ENCODE measurements at places on chromosomes 2 and 18.
A peak's percentile ranks its signal among the peaks of the same experiment; 100 is the strongest.

GRCh38 chr18:51108330-51108729 is 78.3 kb downstream of the SMAD4 start:
- DNase-seq: no peak

DNA sequence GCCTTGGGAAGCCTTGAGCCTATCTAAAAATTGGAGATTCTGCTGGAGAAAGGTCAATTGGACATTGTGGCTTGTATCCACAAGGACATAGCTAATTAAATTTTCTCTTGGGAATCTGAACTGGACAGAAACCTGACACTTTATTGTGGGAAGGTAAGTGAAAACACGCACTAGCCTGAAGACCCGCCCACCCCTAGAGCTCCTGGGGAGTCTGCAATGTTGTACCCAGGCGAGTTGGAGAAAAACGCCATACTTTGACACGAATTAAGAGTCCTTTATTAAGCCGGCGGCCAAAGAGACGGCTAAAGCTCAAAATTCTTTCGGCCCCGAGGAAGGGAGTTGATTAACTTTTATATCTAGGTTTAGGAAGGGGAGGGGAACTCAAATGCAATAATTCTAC is 1.2 kb upstream of the ZNF892 start:
- DNase-seq: no peak

DNA sequence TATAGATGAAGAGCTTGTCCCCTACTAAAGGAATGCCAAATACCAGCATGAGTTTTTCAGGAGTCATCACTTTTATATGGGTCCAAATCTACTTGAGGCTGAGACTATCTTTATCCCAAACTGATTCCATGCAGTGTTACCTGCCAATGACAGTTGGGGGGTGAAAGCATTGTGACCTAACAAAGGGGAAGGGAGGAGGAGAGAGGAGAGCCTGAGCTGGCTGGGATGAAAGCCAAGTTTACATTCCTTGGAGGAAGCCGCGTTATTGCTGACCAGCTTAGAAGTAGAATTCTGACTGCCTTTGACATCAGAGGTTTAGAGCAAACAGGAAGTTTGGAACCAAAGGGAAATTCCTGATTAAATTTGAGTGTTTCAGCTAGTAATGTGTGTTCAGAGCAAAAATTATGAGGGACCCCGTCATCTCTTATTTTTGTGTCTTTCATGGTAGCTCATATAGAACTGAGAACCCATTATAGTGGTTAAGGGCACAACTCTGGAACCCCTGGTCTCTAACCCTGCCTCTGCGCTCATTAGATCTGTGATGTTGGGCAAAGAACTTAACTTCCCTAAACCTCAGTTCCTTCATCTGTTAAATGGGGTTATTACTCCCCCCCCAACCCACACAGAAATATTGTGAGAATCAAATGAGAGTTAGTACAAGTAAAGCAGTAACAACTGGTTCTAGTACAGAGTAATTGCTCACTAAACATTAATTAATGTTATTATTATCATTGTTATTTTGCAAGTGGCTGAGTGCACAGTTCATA is 199.3 kb upstream of the EPAS1 start:
- peak; percentile 56 for DNase-seq

- DNase-seq: no peak
Observed at GRCh38 chr2:119008108-119008507, 66.1 kb downstream of the MARCO start.

- DNase-seq: no peak
Observed at GRCh38 chr2:237154884-237155851, 69.5 kb downstream of the COPS8 start.

GRCh38 chr2:192159736-192160135 is 35.0 kb downstream of the TMEFF2 start:
- no peak for DNase-seq

GRCh38 chr2:151669585-151670081 is 64.6 kb downstream of the NEB start:
- DNase-seq: peak; percentile 65

GRCh38 chr2:124975648-124976047 is 950.6 kb downstream of the CNTNAP5 start:
- DNase-seq: no peak

DNA sequence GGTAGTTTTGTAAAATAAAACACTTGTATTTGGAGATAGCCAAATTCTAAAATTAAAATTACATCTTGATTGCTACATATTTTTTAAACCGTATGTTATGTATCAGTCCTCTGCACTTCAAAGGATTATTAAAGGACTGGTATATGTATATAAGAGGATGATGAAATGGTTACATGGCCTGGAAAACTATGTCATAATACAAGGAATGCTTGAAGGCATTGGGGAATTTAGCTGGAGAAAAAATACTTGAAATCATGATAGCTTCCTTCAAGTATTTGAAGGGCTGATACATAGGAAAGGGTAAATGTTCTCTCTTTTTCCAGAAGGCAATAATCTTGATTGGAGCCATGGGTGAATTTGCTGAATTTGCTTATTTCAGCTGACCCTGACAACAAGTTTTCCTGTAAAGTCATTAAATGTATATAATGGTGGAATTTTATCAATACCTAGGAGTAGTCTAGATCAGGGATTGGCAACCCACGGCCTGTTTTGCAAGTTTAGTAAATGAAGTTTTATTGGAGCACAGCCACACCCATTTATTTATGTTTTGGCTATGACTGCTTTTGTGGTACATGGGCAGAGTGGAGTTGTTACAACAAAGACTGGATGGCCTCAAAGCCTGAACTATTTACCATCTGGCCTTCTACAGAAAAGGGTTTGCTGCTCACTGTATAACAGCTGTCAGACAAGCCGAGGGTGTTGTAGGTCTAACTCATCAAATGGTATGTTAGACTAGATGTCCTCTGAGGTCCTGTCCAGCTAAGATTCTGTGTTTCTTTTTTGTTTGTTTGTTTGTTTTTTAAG is 34.4 kb downstream of the ACYP2 start:
- no peak for DNase-seq

DNA sequence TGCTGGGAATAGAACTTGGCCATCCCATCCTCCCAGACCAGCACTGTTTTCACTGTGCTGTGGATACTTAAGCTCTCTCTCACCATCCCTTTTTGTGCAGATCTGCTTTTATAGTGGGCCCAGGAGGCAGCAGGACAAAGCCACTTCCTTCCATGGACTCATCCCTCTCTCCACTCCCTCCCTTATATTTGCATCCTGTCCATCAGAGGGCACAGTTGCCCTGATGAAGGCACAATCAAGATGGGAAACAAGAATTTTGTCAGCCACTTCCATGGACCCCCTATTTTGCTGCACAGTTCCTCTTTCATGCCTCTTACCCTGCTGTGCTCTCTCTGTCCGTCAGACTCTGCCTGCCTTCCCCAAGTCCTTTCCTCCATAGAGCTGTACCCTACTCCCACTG is 338.7 kb downstream of the HRH4 start:
- no peak for DNase-seq

DNA sequence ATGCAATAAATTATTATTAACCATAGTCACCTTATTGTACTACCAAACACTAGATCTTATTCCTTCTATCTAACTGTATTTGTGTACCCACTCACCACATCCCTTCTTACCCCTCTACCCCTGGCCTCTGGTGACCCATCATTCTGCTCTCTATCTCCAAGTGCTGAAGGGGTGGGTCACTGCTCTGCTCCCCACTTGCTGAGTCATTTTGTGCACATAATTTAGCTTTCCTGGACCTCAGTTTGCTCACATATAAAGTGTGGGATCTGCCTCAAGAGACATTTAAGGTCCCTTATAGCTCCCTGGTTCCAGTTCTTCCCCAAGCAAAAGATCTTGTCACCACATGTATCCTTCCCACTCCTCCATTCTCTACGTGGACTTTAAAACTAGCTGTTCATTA is 169.4 kb downstream of the ZNF385B start:
- DNase-seq: no peak

GRCh38 chr18:29164993-29165599 is 988.2 kb upstream of the CDH2 start:
- DNase-seq: no peak

GRCh38 chr2:15225131-15225530 is 336.0 kb downstream of the NBAS start:
- DNase-seq: no peak

DNA sequence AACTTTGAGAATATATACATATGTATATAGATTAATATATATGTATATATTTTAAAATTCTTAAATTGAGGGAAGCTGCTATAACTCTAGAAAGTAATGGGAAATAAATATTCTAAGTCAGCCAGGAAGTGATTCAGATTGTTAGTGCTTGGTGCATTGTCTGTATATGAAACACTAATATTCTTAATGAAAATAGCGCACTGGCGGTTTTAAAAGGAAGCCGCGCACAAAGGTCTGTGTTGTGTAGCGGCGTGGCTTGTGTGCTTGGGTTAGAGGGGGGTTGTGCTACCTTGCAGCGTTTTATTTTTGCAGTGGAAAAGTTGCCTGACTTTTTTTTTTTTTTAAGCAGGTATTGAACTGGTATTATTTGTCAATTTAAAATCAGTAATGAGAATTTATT is 11.3 kb downstream of the TSHZ1 start:
- DNase-seq: no peak

DNA sequence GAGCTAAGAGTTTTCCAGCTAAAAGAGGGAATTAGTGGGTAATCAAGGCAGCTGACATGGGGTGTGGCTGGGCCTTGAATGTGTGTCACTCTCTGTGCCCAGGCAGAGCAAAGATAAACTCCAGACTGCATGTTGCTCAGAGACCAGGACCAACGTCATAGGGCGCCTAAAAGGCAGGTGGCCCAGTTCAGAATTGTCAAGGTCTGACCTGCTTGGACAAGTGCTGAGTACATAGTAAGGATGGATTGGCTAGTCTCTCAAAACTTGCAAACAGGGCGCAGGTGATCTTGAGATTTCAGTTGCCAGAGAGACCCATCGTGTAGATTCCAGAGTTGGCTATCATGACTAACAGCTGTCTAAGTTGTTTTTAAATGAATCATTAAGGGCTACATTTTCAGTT is 19.0 kb downstream of the CLUL1 start:
- DNase-seq: no peak

DNA sequence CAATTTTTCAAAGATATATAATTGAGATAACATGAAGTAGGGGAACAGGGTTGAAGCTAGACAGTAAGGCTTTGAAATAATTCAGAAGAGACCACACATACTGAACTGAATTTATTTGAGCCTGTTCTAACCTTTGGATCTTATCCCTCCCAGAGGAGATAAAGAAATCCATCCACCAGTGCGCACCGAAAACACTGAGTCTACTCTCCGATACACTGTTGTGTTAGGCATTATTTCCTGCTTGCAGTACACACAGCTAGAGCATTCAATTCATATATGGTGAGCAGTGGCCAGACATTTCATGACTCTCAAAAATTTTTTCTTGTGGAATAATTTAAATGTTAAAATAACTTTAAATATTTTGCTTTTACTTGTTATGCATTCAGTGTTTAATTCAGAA is 342.7 kb downstream of the GPD2 start:
- DNase-seq: no peak

- DNase-seq: no peak
Observed at GRCh38 chr2:128644718-128645256, 326.1 kb upstream of the HS6ST1 start.

- no peak for DNase-seq
Observed at GRCh38 chr18:34431042-34431441, 206.3 kb upstream of the NOL4 start.

DNA sequence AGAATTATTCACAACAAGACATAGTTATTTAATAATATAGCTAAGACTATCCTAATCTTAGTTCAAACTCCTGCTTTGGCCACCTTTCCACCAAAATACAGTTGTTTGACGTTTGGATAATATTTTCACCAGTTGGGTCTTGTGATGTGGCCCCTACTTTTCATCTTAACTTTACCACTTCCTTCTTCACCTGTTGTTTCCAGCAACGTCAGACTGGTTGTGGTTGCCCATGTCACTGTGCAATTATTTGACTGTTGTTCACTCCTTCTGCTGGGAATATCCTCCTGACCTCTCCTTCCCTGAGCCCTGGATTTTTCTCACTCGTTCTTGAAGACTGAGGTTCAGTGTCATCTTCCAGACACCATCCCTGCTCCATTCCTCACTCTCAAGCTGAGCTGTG is 132.2 kb upstream of the RASGRP3 start:
- DNase-seq: no peak

DNA sequence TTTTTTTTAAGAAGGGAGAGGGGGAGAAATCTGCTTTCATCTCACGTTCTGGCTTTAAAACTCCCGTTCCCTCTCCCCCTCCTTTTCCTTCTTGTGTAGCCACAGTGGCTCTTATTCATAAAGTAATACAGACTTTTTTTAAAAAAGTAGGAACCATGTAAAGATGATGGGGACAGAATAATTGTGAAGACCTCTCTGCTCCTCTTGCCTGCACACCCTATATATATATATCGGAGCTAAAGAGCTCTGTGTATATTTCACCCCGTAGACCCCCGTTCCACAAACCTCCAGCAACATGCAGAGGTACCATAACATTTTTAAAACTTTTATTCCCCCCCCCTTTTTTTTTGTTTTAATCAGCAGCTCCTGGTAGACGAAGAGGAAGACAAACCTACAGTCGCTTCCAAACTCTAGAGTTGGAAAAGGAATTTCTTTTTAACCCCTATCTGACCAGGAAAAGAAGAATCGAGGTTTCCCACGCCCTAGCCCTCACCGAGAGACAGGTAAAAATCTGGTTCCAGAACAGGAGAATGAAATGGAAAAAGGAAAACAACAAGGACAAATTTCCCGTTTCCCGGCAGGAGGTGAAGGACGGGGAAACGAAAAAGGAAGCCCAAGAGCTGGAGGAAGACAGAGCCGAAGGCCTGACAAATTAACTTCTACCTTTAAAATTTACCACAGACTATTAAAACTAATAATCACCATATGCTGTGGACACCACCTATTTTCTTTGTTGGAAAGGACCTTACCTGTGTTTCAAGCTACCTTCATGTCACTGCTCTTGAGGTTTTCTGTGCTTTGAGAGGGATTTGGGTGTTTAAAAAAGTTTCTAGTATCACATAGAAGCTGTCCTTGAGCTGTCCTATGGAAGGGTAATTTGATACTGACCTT is 1.7 kb downstream of the HOXD8 start:
- DNase-seq: no peak

DNA sequence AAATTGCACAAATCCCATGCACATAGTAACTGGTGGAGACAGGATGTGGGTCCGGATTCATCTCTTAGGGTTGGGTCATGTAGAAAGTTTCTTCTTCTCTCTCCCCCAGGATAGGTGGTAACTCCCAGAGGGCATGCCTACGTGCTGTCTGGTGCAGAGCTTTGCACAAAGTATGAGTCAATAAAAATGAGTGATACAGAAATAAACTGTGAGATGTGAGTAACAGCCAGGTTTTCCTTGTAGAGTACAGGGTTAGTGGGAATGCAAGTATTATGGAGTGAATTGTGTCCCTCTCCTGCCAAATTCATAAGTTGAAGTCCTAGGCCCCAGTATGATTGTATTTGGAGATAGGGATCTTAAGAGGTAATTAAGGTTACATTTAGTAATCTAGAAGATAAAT is 289.4 kb downstream of the ALK start:
- no peak for DNase-seq

DNA sequence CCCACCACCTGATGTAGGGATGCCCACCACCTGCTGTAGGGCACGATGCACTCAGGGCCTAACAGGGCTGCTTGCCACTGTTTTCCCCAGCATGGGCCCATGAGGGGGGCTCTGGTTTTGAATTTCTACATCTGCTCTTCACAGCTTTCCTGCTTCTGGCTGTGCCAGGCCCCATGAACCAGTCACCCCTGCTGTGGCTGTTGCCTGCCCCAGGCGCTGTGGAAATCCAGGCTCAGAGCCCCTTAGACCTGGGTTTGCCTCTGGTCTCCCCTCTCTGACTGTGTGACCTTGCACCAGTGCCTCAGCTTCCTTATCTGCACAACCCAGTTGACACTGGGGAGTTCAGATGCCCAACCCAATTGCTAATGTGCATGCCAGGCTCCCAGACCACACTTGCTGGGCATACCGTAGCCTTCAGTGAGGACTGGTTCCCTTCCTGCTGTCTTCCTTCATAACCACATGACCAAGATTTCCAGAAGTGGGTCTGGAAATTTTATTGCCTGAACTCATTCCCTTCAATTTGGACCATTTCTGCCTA is 6.0 kb upstream of the MLPH start:
- no peak for DNase-seq

All from putamen (tissue), 1 donor.